Heart right ventricle (tissue), 16 donors: ENCODE measurements at places on chromosomes 3 and 15. TPM values are rescaled to one million over a fixed set of nuclear protein-coding genes. Genes with fewer than 3 reads are reported as not detected.

- DNase-seq: peak; percentile 66
Measured at GRCh38 chr15:51077221-51078153, 17.2 kb downstream of the TNFAIP8L3 start.

DNA sequence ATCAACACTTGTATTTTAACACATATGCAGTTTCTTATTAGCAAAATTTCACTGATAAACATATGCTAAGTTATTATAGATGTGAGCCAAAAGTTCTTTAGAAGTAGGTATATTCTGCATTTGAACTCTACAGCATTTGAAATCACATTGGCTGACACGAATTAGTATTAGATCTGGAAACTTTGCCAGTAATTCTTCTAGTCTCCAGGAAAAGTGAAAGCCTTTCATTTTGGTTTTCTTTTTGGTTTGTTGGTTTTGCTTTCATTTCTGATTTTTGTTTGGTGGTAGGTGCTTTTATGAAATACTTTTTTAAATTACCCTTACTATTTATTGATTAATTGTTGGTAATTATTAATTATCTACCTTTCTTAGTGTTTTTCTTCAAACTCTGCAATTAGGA, 72.9 kb downstream of the RBMS3 start:
- DNase-seq: no peak

GRCh38 chr15:54528021-54528420, 549.8 kb downstream of the UNC13C start:
- DNase-seq: no peak

- DNase-seq: no peak
Measured at GRCh38 chr3:125194849-125195601, 17.5 kb downstream of the SLC12A8 start.

DNA sequence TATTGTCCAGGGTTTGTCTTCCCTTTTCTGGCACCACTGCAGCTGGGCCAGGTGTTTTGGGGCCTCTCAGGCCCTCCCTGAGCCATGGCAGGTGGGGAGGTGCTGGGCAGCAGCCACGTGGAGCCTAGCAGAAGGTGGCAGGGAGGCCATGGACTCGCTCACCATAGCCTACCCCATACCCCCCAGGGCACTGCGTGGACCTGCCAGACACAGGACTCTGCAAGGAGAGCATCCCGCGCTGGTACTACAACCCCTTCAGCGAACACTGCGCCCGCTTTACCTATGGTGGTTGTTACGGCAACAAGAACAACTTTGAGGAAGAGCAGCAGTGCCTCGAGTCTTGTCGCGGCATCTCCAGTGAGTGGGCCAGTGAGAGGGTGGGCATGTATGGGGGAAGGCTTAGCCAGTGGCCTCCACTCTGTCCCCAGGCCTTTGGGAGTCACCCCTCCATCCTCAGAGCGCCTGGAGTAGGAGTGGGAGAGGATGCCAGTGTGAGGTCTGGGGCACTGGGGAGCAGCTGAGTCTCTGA, 11.9 kb downstream of the SPINT1 start:
- DNase-seq: no peak

DNA sequence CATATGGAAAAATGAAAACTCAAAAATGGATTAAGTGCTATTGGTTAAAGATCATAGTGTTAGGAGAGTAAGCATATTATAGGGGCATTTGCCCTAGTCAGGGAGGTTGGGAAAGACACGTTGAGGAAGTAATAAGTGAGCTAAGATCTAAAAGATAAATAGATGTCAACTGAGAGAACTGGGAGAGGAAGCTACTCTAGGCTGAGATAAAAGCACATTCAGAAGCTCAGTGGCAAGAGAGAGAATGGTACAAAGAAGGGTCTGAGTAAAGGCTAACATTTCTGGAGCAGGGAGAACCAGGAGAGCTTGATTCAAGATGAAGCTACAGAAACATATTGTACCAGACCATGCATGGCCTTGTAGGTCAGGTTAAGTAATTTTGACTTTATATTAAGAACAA, 63.9 kb downstream of the TRPC1 start:
- no peak for DNase-seq

DNA sequence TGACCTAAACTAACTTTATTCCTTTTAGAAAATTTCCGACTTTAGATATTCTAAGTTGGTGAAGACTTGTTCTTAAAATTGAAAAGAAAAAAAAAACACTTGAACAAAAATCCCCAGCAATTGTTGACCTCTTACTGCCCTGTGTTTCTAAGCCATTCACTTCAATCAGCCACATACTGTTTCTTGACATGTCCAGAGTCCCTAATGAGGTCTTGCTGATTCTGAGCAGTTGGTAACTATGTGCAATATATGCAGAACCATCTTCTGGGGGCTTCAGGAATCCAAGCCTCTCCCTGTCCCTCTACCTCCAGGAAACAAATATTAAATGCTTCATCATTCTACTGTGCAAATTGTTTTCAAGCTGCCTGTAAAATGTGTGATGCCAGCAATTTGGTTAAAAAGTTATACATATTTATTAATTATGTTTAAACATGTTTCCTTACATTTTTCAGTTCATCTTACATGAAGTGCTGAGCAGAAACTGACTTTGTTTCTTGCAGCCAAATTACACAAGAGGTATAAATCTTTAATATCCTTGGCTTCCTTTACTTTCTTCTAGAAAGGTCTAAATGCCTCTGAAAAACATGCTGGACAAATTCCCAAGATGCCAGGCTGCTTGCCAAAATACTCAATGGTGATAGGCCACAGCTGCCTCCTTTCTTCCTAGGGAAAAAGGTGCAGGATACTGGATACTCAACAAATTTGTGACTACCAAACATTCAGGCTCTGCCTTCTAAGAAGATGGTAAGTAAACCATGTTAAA, 19.8 kb upstream of the GYG1 start:
- DNase-seq: no peak

GRCh38 chr3:187920030-187920429, 174.8 kb upstream of the BCL6 start:
- no peak for DNase-seq

DNA sequence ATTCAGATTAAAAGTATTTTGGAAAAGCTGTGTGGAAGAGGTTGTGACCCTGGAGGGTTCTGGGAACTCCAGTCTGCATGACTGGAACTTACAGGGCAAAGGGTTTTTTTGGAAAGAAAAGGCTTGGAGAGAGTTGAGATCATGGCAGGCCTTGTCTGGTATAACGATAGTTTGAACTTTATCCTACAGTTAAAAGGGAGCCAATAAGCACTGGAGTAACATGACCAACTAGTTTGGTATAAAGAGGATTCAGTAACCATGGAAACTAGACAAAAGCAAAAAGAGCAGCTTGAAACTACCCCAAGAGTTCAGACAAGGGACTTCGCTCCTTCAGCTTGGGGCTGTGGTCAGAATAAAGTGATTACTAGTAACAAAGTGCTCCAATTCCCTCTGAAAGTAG, 151.2 kb upstream of the TMCO5A start:
- DNase-seq: no peak

- DNase-seq: no peak
Measured at GRCh38 chr3:72601060-72601459, 247.2 kb downstream of the SHQ1 start.

- DNase-seq: no peak
Measured at GRCh38 chr15:97598353-97598798, 362.1 kb upstream of the ARRDC4 start.

DNA sequence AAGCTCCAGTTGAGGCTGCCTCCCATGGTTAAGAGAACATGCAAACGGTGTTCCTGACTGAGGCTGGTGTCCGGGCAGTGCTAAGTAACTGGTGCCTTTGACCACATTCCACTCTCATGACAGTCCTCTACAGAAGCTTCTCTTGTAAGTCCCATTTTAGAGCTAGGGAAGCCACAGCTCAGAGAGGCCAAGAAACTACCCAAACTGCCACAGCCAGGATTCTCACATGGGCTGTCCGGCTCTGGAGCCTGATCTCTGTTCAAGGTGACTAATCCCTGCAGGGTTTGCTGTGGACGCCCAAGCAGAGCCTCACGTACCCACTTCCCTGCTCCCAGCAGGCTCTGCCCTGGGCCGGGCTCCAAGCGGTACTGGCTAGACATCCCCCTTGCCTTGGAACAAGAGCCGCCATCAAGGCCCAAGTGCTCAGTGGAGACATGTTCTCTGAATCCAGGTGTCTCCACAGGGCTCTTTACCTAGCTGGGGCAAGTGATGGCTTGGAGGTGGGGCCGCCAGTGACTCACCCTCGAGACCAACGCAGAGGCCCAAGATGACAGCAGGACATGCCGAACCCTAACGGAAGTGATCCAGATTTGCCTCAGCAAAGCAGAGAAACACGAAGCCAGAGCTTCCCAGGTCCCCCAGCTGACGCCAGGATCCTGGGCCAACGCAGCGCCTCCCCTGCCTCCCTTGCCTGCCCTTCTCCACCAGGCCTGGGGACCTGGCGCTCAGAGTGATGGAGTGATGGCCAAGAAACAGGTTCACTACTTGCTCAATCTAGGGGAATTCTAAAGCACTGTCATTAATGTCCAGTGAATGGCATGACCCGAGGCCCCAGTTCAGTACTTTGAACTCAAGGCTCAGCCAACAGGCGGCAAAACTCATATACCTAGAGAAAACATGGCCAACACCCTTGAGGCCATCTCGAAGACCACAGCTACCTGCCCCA, 24.4 kb downstream of the KLHL25 start:
- DNase-seq: no peak

DNA sequence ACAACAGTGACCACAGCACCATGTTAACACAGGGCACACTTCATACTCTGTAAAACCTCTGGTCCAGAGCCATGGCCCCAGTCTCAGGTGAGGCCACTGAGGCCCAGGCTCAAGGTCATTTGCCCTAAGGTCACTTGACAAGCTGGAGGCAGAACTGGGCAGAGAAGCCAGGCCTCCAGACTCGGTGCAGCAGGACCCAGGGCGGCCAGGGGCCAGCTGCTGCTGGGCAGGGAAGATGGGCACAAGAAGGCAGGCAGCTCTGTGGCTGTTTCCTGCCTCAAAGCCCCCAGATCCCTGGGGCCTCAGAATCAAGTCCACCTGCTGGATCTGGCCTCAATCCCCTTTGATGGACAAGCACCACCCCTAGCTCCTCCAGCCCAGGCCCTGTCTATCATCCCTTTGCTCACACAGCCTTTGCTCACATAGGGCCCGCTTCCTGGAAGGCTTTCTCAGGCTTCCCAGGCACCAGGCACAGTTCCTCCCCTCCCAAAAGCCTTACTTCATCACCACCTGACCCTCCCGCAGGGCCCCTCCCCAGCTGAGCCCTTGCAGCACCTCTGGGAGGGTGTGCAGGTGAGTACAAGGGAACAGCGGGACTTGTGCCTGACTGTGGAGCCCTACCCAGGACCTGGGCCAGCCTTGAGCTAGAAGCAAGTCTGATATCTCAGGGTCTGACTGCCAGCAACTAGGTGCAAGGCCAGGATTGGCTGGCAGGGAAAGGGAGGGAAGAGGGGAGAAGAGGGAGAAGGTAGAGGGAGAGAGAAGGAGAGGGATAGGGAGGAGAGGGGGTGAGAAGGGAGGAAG, 38.0 kb upstream of the LINGO1 start:
- no peak for DNase-seq

- DNase-seq: no peak
Measured at GRCh38 chr3:155494332-155494731, 200.8 kb upstream of the STRIT1 start.

- DNase-seq: no peak
Measured at GRCh38 chr3:168988853-168989252, 674.7 kb downstream of the MECOM start.

DNA sequence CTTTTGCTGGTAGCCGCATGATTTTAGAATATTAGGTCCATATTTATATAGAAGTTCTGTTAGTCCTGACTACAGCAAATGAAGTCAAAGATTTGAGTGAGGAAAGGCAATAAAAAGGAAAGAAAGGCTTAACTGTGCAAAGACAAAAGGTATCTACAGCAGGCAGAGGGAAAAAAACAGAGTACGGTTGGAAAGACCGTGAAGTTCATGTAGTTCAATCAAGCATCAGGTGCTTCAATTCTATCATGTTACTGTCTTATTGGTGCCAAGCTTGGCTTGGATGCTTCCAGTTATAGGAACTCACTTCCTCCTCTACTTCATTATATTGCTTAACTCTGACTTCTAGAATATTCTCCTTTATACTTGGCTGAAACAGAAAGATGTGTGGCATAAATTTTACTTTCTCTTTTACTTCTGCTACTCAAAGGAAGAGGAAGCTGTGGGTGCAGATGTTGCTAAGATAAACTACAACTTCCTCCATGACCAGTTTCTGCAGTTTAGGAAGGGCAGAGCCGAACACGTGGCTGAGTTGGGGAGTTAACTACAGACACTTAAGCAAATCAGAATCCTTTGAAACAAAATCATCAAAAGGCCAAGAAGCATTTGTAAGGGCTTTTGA, 72.6 kb upstream of the ZBED2 start:
- DNase-seq: peak; percentile 36

GRCh38 chr3:190092250-190092649, 28.4 kb downstream of the P3H2 start:
- DNase-seq: no peak

GRCh38 chr3:78129707-78130106, 1089.8 kb downstream of the ROBO2 start:
- DNase-seq: no peak

- no peak for DNase-seq
Measured at GRCh38 chr3:190004656-190005055, 116.0 kb downstream of the P3H2 start.

- no peak for DNase-seq
Measured at GRCh38 chr3:4680871-4681300, 187.7 kb downstream of the ITPR1 start.

DNA sequence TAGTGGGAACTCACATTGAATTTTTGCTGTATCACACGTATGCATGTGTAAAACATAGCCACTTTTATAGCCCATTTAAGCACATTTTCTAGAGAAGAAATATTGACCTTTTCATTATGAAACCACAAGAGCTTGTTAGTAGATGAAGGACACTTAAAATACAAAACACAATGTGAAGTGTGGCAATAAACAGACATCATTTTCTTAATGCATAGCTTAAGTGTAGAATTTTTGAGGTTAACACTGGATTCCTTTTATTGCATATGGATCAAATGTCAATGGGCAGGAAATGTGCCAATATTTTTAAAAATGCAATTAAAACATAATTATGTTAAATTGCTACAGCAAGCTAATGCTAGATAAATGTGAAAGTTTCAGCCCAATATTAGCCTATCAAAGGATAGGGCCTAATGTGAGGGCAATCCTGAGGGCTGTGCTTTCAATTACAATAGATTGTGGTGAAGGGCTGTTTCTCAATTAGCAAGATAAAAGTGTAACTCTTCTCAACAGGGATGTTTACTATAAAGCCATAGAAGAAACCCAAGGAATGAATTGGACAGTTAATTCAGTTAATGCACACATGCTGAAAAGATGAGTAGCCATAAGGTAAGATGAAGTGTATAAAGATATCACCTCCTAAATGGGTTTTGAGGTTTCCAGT, 489.0 kb upstream of the CDIN1 start:
- DNase-seq: no peak

The FAM107A gene
- polyA plus RNA-seq: 47.7 TPM

The LMCD1 gene
- polyA plus RNA-seq: 18.6 TPM

The LMLN gene
- 2.0 TPM for polyA plus RNA-seq

The CCR8 gene
- polyA plus RNA-seq: not detected

The THPO gene
- polyA plus RNA-seq: 1.0 TPM

The CCR3 gene
- polyA plus RNA-seq: not detected

The GRAMD2A gene
- polyA plus RNA-seq: 0.06 TPM

The KLHL40 gene
- polyA plus RNA-seq: 8.3 TPM

The SNRK gene
- 11.4 TPM for polyA plus RNA-seq

The FANCD2OS gene
- polyA plus RNA-seq: not detected
